Stimulated activated CD8-positive, alpha-beta memory T cell treated with anti-CD3 and anti-CD28 coated beads, Interleukin-4, amount 100 ng/mL, for 1 hour (primary cell): ENCODE measurements at places on chromosomes 7 and 10.

DNA sequence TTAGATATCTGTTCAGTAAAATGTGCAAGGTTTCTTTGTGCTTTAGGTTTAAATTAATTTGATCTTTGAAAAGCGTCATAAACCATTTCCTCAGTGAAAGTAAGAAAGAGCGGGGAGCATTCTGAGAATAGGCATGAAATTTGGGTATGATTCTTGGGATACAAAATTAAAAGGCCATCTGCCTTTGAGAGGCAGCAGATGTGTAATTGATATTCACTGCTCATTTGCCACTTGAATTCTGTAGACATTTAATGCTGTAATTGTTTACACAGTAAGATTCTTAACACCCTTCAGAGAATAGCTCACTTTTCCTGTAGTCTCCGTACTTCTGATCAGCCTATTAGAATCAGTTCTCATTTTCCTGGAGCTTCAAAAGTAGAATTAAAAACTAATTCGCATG, 18.7 kb downstream of the FRMD4A start:
- no peak for DNase-seq

- no peak for DNase-seq
These were observed 54.1 kb upstream of the FAM180A start for GRCh38 chr7:135802697-135803096.

- no peak for DNase-seq
These were observed 377.6 kb downstream of the MDFIC start for GRCh38 chr7:115299397-115300037.

- DNase-seq, result no peak
These were observed 142.8 kb downstream of the SLIT1 start for GRCh38 chr10:97042716-97043562.

DNA sequence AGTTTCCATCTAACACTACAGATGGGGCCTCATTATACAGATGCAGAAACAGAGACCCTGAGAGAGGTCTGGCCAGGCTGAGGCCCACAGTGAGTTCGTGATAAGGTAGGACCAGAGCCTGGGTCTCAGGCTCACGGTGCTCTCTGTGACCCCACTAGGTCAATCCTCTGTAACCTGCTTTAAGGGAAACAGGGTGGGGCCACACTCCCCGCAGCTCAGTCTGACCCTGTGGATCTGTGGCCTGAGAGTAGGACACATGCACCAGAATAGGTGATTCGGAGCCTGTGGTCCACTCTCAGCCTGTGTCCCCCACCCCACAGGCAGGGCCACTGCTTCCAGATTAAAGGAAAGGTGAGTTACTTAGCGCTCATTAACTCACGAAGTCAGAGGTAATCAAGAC, 137.8 kb upstream of the FAM20C start:
- DNase-seq, result no peak
